ENCODE measurements at places on chromosomes 2 and 18. TPM values are rescaled to one million over a fixed set of nuclear protein-coding genes. Genes with fewer than 3 reads are reported as not detected.

The GREB1 gene
- 0.13 TPM for total RNA-seq

The FOXI3 gene
- total RNA-seq, result not detected

The STARD6 gene
- total RNA-seq, result not detected

The HAAO gene
- total RNA-seq, result not detected

The NLRC4 gene
- not detected for total RNA-seq

The AGXT gene
- not detected for total RNA-seq

The CD28 gene
- total RNA-seq, result under 0.01 TPM

The COL6A3 gene
- total RNA-seq, result 0.72 TPM

The RNU2-63P gene
- total RNA-seq, result under 0.01 TPM

The ANKRD53 gene
- 0.50 TPM for total RNA-seq
